ENCODE measurements at places on chromosomes 4 and X.

- no peak for DNase-seq
These were observed 552 bp downstream of the NKRF start for GRCh38 chrX:119605464-119606279.

- no peak for DNase-seq
These were observed 274.4 kb upstream of the ARX start for GRCh38 chrX:25290132-25290531.

DNA sequence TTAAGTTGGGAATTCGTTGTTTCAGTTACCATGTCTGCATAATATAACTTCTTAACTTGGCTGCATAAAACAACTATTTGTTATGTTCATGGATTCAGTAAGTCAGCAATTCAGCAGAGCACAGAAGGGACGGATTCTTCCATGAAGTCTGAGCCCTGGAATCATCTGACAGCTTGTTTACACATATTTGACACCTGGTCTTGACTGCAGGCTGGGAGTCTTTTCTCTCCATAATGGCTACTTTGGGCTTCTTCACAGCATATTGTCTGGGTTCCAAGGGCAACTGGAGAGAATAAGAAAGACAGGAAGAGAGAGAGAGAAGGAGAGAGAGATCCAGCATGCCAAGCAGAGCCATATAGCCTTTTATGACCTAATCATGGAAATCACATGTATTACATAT is 23.1 kb downstream of the CENPC start:
- no peak for DNase-seq

DNA sequence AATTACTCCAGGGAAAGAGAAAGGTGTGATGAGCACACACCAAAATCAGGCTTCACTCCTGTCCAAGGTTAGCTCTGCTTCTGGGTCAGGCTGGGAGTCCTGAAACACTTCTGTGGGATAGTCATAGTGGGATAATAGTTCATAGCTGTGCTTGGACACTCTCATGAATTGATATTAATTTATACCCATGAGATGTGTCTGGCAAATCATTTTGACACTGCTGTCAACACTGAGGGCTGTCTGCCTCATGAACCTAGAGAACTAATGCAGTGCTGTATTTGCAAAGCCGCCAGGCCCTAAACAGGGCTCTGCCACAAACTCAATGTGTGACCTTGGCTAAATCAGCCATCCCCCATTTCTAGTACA is 24.5 kb upstream of the PGRMC1 start:
- DNase-seq = no peak

GRCh38 chr4:112175840-112176239 is 30.6 kb downstream of the FAM241A start:
- DNase-seq = no peak

DNA sequence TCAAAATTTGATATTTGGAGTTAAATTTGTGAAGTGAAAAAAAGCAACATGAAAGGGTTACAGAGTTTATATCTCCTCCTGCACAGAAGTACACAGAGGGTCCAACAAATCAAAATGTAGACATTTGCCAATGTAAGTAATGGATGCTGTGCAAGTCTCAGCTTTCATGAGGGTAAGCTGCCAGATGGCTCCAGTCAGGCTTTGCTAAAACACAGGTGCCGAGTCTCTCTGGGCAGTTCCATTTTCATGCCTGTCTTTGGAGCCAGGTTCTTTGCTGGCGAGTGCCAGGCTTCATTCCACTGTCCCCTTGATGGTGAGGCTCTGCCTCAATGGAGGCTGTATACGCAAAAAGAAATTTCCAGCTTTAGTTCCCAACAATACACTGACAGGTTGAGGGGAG is 27.9 kb downstream of the SLC4A4 start:
- DNase-seq = no peak

- DNase-seq = no peak
These were observed 1790.5 kb upstream of the ADGRL3 start for GRCh38 chr4:59409647-59410046.
